ENCODE measurements at places on chromosomes 16 and 17.

- no peaks in the 10 kb centered on the region for H3K36me3 ChIP-seq
- H3K27me3 ChIP-seq = no peaks in the 10 kb centered on the region
- DNase-seq = no peak
- H3K27ac ChIP-seq = no peak overlapping the region
- no peak overlapping the region for H3K4me3 ChIP-seq
- no peaks in the 10 kb centered on the region for H3K4me1 ChIP-seq
Observed at GRCh38 chr17:57016764-57017116, 38.8 kb downstream of the SCPEP1 start.

DNA sequence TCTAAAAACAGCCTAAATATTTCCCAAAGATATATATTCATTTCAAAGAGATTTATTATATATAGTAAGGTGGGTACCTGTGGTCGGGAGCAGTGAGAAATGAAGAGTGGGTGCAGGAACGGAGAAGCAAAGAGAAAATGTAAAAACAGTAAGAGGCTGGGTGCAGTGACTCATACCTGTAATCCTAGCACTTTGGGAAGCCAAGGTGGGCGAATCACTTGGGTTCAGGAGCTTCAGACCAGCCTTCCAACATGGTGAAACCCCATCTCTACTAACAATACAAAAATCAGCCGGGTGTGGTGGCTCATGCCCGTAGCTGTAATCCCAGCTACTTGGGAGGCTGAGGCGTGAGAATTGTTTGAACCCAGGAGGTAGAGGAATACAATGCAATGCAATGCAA, 257.1 kb downstream of the BCAS3 start:
- DNase-seq = no peak
- no peaks in the 10 kb centered on the region for H3K4me1 ChIP-seq
- no peaks in the 10 kb centered on the region for H3K36me3 ChIP-seq

- no peaks in the 10 kb centered on the region for H3K27me3 ChIP-seq
- no peaks in the 10 kb centered on the region for H3K36me3 ChIP-seq
- H3K4me3 ChIP-seq = peak overlapping the region; percentile 55
- DNase-seq = no peak
Observed at GRCh38 chr17:45248132-45248957, 13.5 kb downstream of the SPATA32 start.

GRCh38 chr16:8552487-8553221, 37.7 kb downstream of the TMEM114 start:
- no peak overlapping the region for H3K4me3 ChIP-seq
- no peak overlapping the region for H3K27ac ChIP-seq
- no peaks in the 10 kb centered on the region for H3K27me3 ChIP-seq
- no peak for DNase-seq
- no peaks in the 10 kb centered on the region for H3K36me3 ChIP-seq
- H3K4me1 ChIP-seq = no peaks in the 10 kb centered on the region

All from ascending aorta (tissue), 2 donors.